ENCODE measurements at places on chromosomes 7 and 10.
A peak's percentile ranks its signal among the peaks of the same experiment; 100 is the strongest.

- DNase-seq = no peak
Observed at GRCh38 chr7:111953611-111954010, 252.6 kb downstream of the DOCK4 start.

DNA sequence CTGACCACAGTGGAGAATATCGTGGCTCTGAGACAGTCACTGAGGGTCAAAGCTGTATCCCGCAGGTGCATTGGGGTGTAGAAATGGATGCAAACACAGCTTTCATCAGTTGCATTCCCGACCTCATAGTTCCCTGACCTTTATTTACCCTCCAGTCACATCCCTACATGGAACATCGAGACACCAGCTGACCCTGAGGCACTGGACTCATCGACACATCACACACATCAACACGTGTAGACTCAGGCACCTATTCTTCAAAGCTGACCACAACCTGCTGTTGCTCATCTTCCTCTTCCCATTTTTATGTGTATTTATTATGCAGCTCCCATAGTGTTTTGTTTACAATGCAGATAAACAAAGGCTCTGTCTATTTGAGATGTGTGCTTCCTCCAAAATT is 396.9 kb upstream of the NRP1 start:
- no peak for DNase-seq

- DNase-seq = no peak
Observed at GRCh38 chr10:25023278-25023677, 6.9 kb downstream of the THNSL1 start.

DNA sequence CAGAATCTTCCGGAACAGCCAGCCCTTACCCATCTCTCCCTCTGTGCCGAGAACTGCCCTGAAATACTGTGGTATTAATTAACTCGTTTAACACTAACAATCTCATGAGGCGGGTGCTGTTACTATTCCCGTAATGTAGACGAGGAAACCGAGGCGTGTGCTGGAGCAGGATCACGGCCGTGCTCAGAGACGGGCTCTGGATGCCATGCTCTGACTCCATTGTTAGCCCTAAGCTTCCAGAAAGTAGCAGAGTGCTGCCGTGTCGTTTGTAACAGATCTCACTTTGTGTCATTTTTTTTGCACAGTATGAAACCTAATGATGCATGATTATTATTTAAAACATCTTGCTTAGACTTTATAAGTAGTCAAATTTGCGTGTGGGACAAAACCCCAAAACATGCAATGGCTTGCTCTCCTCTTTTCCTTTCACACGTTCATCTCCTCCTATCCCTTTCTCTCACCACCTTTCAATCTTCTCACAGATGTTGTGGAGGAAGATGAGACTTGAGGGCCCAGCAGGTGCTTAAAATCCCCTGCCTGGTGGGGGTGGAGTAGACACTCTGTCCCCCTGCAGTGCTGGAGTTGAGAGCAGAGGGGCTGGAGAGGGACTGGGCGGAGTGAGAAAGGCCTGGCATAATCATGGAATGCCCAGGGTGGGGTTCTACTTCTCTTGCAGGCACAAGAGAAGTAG is 482 bp upstream of the ACTR3C start:
- no peak for DNase-seq

DNA sequence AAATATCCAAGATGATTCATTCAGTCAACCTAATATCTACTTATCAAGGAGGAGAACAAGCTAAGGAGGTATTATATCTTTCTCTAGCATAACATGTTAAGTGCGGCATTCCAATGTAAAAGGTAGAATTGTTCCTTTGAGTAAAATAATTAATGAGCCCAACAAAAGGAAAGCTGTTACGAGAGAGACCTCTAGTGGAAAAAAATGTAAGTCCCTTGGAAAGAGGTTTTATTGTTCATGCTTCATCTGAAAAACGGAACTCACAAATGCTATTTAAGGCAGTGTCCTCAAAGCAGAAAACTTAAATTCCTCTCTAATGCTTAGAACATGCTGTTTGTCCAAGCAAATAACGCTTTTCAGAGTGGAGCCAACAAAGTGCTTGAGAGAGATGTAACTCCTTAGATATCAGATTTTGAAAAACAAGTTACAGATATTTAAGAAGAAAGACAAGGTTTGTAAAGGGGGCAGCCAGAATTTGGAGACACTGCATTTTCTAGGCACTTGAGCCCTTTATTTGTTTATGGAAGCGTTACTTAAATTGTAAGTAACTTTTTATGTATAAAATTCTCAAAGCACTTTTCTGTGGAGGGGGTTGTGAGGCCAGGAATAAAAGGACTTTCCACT is 119.9 kb downstream of the TFEC start:
- no peak for DNase-seq

GRCh38 chr7:110358028-110358427 is 732.9 kb upstream of the LRRN3 start:
- no peak for DNase-seq

DNA sequence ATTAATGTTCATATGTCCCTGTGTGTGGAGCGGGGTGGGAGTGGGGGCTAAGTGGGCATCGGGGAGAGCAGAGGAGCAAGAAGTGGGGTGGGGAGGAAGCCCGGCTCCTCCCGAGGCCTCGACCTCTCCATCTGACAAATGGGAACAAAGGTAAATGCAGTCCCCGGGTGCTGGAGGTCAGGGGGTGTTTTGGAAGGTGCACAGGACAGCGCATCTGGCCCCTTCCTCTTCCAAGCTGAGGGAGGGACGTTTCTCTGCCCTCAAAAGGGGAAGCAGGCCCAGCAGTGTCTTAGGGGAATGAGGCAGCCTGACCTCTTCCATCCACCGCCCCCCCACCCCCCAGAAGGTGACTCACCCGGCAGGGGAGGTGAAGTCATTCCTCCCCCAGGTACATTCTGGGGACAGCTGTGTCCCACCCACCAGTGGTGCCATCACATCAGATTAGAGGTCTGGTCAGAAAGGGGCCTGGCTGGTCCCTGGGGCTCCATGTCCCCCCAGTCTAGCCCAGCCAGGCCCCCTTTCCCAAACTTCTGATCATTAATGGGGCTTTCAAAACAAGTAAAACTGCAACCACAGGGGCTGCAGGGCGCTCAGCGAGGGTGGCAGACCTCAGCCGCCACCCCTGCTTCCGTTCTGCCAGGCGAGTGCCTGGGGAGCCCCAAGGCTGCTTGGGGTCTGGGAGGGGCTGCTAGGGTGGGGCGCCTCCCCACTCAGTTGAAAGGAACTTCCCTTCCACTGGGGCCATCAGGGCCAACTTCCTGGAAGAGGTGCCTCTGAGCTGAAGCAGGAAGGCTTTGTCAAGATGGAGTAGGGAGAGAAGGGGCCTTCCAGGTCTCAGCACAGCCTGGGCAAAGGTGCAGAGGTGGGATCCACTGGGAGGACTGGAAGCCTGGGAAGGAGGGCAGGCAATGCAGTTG is 10.8 kb downstream of the LFNG start:
- no peak for DNase-seq

DNA sequence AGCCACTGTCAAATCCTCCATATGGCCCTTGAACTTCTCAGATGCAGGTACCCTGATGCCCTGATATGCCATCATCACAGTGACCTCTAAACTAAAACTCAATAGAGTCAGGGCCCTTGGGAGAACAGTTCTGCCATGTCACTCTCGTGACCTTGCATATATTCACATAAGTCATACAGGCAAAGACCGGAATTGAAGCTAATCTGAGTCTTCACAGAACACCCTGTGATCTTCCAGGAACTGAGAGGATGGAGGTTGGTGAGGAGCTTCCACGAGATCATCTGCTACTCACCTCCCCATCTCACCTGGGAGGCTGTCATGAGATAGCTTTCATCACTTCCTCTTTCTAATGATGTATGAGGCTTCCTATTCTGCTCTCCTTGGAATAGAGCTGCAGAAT is 228.7 kb upstream of the CCDC6 start:
- no peak for DNase-seq

DNA sequence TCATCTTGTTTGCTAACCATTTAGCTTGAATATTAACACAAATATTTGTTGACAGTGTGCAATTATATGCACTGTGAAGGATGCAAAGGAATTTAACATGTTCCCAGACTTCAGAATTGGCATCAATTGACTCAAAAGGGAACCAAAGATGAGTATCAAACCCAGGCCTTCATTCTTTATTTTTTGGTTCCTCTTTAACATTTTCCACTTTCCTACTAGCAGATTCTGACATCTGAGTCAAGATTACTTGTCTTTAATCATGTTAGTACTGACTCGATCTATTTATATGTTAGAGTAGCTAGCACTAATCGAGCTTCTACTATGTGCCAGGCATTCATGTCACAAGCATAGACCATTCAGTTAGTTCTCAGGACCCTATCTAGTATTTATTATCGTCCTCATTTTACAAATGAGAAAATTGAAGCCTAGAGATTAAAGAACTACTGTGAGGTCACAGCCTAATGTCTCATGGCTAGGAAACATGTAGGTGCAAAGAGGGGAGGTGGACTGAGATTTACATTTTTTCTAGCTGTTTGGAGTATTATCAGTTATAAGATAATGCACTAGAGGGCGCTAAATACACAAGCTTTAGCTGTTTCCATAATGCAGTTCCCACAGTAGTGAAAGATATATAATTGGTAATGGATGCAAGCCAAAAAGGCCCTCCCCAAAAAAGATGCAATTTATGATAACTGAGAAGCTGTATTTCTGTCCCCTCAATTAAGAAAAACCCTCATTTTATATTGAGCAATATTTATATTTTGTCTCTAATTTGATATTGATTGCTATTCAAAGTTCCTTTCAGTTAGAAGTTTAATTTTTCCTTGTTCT is 32.9 kb upstream of the KMT2E start:
- DNase-seq = no peak

- DNase-seq = peak; percentile 28
Observed at GRCh38 chr10:43407148-43407575, 1.8 kb downstream of the HNRNPF start.

DNA sequence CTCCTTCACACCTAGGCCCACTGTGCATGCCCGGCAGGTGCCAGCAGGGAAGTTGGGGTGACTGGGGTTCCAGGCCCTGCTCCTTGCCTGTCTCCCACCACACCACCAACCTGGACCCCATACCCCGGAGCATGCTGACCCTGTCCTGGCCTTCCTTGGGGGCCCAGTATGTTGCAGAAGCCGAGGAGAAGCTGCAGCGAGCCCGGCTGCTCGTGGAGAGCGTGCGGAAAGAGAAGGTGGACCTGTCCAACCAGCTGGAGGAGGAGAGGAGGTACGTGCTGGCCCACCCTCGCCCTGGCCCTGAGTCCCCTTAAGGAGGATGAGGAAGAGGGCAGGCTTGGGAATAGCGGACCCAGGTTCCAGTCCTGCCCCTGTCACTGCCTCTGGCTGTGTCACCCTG is 70.8 kb downstream of the CLIP2 start:
- DNase-seq = no peak

All from stimulated activated CD8-positive, alpha-beta memory T cell treated with anti-CD3 and anti-CD28 coated beads, Interleukin-15, amount 100 ng/mL, for 24 hours (primary cell).